Stimulated activated naive CD4-positive, alpha-beta T cell treated with Interleukin-2 at 50 U/mL for 16 hours (primary cell): ENCODE measurements at places on chromosomes 12 and 14.

DNA sequence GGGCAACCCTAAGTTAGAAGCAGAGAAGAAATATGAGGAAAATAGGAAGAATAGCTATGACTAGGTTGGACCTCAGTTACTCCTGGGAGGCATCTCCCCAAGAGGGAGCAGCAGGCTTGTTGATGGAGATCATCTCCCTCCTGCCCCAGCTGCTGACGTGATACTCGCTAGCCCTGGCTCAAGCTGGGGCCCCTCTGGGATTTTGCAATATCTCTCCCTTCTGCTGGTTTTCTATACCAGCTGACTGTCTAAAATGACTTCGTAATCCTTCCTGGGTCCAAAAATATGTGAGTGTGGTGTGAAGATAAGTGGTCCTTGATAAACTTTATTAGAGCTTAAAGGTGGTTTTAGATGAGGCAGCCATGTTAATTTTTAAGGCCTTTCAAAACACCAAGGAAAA is 4.5 kb upstream of the HECTD4 start:
- DNase-seq, result no peak

GRCh38 chr12:51519755-51520154 is 71.3 kb upstream of the SCN8A start:
- no peak for DNase-seq

- DNase-seq, result no peak
Measured at GRCh38 chr14:102982852-102983470, 60.5 kb downstream of the AMN start.

DNA sequence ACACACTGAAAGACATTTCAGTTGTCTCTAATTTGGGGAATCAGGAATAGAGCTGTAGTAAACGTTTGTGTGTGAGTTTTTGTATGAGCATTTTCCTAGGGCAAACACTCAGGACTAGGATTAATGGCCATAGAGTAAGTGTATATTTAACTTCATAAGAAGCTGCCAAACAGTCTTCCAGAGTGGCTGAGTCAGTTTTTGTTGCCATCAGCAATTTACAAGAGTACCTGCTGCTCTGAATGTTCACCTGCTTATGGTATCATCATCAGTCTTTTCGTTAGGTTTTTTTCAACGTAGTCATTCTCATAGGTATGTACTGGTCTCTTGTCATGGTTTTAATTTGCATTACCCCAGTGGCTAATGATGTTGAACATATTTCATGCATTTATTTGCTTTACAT is 30.6 kb upstream of the TRHDE start:
- DNase-seq, result no peak

- no peak for DNase-seq
Measured at GRCh38 chr14:88026890-88027289, 22.0 kb downstream of the GPR65 start.
